ENCODE measurements at places on chromosomes 2 and 18.

- no peak for DNase-seq
These were observed 39.9 kb downstream of the CYRIA start for GRCh38 chr2:16625759-16626158.

GRCh38 chr18:50790241-50790640 lies 29.6 kb downstream of the MRO start:
- no peak for DNase-seq

DNA sequence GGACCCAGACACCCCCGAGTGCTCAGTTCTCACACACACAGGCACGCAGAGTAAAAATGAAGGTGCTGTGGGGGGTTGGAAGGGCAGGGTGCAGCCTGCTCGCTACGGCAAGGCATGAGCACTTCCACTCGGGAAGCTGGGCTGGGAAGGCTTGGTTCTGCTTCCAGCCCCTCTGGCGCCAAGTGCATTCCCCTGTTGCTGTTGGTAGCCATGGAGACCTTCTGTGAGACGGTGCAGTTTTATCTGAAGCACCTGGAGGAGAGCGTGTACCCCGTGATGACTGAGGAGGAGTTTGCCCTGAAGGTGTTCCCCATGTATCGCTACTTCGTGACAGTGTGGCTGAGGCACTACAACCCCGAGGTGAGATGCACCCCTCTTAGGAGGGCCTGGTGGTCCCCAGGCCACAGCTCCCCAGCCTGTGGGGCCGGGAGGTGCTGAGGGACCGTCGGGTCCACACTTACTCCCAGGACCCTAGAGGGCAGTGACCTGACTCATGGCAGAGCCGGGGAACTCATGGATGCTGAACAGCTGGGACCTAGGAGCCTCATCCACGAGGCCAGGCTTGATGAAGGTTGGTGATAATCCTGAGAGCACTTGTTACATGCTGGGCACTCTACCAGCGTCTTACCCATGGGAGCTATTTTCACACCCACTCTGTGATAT lies 15.5 kb downstream of the MROH2A start:
- no peak for DNase-seq

GRCh38 chr18:24199372-24199962 lies 60.6 kb downstream of the CABYR start:
- no peak for DNase-seq

DNA sequence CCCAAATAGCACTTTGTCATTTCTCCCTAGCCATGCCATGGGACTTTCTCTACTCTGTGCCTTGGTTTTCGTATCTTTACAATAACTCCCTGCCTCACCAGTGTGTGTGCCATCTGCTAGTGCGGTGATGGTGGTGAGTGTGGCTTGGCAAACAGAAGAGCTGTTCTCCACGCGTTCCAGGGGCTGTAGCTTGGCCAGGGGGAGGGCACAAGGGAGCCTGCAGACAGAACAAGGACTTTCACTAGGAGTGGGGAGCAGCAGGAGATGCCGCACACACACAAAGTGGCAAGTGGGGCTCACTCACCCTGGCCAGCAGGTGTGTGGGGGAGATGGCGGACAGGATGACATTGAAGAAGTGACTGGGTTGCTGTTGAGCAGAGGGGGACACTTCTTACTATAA lies 196.9 kb downstream of the HAUS1 start:
- DNase-seq: peak; percentile 19

DNA sequence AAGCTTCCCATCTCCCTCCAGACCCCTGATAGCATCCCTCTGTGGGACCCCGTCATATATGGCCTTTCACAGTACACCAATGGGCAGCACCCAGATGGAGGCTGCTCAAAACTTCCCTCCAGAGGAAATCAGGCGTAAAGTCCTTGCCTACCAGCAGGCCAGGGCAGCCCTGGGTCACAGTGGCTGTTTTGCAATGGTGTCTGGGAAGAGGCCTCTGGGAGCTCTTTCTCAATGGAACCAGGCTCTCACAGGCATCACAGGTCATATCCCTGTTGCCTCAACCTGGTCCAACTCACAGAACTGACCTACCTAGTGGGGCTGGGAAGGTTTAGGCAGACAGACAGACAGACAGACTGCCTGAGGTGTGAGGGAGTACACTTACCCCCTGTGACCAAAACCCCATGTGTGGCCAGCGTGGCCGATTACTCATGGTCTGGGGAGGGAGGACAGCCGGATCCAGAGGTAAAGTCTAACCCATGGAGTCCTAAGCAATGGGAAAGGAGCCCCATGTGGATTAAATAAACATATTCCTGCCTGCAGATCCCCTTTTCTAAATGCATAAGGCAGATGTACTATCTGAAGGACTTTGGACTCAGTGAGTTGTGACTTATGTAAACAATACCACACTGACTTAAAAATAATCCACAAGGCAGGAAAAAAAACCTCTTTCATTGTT lies 58.2 kb downstream of the BCL2L11 start:
- DNase-seq: peak; percentile 31

DNA sequence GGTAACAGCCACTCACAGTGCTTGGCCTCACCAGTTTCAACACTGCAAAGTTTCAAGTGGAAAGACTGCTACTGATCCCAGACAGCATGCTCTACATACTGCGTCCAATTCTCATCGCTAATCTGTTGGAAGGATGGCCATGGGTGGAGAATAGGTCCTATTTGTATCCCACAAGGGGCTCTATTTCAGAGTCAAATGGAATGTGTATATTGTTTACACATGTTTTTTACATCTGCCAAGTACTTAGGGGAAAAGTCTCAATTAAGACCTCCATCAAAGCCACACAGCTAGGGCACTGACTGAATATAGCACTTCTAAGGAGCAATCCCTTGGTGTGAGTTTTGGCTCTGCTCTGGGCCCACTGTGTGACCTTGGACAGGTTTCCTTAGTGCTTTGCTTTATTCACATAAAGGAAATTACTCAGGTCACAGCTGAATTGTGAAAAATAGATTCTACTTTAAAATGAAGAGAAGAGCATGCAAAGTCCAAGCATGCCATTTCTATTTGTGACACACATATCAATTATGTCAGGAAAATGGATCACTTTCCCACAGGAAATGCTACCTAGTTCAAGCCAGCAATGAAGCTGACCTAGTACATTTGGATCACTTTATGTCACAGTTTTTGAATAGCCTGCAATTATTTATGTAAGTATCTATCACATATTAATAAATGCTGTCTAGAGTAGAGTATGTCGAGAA lies 112.9 kb upstream of the STK17B start:
- DNase-seq: peak; percentile 6

- DNase-seq: no peak
These were observed 57.4 kb upstream of the RAPH1 start for GRCh38 chr2:203592470-203592869.

DNA sequence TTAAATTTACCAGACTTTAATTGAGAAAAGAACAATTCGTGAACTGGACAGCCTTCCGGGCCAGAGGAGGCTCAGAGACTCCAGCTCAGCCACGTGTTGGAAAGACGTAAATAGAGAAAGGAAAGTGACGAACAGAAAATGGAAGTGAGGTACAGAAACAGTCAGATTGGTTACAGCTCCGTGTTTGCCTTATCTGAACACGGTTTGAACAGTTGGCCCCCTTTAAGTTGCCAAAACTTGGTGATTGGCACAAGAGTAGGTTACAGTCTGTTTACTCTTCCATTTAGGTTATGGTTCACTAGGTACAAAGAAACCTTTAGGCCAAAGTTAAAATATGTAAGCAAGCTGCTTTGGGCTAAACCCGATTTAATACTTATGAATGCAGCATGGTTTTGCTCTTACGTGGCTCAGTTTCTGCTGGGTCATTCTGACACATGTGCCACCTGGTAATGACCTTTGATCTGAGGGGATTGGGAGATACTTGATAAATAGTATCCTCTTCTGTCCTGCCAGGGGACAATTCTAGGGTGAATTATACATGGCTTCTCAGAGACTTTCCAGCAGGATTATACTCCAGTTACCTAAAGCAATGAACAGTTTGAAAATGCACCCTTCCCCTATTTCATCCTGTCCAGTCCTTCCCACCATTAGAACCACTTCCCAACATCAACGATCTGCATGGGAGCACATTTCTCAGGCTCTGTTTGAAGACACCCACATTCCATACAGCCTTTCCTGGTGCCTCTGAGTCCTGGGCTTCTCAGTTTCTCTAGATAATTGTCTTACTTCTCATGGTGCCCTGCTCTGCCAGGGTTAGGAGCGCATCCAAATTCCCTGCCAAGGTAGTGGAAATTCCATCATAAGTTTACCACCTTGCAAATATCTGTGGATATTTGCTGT lies 65.1 kb upstream of the TGIF1 start:
- no peak for DNase-seq

GRCh38 chr2:176407706-176408105 lies 138.5 kb downstream of the MTX2 start:
- DNase-seq: no peak

- DNase-seq: no peak
These were observed 237.3 kb downstream of the C1D start for GRCh38 chr2:67825476-67825875.

DNA sequence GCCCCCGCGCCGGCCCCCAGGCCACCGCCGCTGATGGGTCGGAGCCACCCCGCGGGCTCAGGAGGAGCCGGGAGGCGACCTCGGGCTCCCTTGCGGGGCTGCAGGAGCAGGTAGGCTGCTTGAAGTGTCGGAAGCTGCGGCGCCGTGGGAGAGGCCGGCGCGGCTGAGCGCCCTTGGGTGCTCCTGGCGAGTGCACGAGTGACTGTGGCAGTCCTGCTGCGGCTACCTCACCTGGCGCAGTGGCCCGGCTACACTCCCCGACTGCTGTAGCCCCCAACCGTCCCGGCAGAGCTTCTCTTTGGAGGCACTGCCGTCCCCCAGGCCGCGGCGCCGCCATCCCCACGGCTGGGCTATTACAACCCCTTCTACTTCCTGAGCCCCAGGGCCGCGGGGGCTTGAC lies 10.0 kb upstream of the LYPD6 start:
- no peak for DNase-seq

DNA sequence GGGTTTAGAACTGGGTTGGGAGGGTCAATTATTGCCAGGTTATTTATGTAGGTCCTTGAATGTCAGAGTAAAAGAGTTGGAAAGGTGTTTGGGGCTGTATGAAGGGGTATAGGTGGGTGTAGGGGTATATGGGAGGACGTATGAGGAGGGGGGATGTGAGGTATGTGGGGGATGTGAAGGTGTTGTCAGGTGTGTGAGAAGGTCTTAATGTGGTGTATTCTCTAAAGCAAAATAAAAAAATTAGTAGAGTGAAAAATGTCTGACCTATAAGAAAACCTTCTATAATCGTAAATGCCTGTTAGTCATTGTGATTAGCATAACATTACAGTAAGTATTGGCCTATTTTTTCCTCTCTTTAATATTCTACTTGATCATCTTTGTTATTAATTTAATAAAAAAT lies 25.1 kb downstream of the ACVR2A start:
- no peak for DNase-seq

DNA sequence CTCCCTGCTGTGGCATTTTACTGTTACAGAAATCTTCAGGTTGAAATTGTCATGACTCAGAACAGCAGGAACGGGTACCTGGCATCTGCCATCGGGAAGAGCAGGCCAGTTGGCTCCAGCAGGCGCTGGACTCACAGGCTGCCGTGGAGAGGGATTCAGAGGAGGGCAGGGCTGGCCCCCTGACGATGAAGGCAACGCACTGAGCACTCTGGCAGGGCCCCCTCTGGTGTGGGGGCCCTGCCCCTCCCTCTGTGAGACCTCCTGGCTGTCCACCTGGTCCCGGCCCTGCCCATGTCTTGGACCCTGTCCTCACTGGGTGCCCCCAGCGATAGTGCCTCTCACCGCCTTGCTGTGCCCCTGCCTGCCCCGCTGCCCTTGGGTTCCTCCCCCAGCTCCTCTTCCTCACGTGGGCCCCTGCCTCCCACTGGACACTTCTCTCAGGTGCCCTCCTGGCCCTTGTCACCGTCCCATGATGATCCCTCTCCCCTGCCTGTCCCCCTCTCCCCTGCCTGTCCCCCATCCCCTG lies 23.3 kb upstream of the ALLC start:
- no peak for DNase-seq

- no peak for DNase-seq
These were observed 154.5 kb upstream of the NDUFV2 start for GRCh38 chr18:8948011-8948410.

DNA sequence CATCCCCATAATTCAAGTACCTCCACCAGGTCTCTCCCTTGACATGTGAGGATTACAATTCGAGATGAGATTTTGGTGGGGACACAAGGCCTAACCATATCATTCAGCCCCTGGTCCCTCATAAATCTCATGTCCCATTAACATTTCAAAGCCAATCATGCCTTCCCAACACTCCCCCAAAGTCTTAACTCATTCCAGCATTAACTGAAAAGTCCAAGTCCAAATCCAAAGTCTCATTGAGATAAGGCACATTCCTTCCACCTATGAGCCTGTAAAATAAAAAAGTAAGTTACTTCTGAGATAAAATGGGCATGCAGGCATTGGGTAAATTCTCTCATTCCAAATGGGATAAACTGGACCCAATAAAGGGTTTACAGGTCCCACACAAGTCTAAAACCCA lies 849.7 kb downstream of the BCL11A start:
- no peak for DNase-seq

DNA sequence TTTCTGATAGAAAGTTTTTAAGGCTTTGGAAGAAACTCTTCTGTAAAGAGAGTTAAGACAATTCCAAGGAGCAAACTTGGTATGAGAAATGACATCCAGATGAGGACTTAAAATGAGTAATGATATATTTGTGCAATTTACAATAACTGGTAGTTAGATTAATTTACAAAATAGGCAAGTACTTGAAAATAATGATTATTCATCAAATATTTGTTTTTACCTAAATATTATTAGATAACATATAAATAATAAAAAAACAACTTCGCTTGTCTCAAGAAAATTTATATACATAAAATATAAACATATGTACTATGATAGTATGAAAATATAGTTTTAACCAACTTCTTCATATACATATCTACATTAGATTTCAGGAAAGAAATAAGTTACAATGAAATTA lies 478.5 kb downstream of the TRIB2 start:
- DNase-seq: no peak

DNA sequence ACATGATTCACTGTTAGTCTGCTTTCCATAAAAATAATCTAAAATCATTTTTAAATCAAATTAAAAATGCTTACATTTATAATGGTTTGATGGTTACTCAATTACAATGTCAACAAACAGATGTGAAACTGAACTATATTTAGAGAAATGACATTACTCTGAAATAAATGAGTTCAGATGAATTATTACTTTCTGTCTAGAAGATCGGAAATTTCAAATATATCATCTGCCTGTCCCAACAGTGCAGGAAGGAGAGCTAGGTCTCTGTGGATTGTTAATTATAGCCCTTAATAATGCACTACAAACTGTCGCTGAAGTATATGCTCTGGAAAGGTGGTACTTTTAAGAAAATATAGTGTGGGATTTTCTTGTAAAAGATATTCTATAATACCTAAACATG lies 109.8 kb downstream of the DSEL start:
- DNase-seq: no peak

Data from astrocyte of the cerebellum (primary cell).